ENCODE measurements at places on chromosomes 1 and 21. TPM values are rescaled to one million over a fixed set of nuclear protein-coding genes. Genes with fewer than 3 reads are reported as not detected.

DNA sequence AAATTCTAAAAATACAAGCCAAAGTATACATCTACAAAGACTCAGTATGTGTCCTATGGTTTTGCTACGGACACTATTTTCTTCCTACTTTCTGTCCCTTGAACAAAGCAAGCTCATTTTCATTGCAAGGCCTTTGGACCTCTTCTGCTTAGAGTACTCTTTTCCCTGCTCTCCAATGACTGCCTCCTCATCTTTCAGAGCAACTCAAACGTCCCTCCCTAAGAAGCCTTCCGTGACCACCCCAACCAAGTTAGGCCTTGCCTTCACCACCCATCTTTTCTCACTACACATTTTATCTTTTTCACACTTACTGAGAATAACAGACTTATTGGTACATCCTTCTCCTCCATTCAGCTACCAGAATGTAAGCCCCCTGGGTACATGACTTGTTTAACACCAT is 39.9 kb downstream of the ENAH start:
- DNase-seq = no peak

GRCh38 chr1:116732726-116733125 is 21.5 kb upstream of the CD2 start:
- DNase-seq = no peak

DNA sequence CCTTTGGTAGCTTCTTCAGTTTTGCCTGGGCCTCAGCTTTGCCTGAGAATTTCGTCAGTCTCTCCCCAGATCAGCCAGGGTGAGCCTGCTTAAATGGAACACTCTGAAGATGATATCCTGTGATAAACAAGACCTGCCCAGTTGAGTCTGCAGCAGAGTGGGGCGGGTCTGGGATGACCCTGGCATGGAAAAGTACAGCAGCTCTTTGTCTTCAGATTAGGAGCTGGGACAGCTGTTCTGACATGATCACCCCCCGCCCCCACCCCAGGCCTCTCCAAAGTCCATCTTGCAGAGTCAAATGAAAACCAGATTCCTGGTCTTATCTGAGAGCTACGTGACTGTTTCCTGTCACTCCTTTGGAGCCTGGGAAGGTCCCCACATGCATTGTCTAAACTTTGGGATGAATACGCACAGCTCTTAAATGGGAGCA is 2.2 kb upstream of the TMEM51 start:
- DNase-seq = no peak

DNA sequence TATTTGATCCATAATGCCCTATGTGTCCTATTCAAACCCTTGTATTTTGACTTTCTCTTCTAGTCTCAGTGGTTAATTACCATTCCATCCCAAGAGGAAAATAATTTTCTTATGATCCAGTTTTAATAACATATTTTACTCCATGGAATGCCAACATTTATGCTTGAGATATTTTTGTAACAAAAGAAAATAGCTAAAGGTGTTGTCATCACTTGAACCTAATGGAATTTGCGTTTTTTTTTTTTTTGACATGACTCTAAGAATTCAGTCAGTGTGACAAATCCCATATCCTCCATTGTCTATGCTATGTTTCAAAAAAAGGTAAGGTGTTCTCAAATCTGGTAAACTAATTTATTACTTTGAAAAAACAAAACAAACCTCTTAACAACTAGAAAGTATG is 324.1 kb upstream of the ADAMTS5 start:
- no peak for DNase-seq

DNA sequence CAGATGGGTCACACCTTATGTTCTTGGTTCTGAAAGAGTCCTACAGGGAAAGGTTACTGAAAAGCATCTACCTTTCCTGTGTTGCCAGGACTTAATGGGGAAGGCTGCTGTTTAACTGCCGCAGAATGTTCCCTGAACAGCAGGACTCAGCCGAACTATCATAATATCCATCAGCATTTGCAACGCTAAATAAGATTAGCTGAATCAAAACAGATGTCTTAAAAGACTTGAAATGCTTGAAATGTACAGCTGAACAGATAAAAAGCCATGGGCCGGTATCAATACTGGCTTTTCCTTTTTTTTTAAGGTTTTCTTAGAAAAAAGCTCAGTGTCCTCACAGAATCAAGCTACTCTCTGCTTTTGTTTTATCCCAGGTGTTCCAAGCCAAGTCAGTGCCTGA is 19.7 kb upstream of the ATP13A2 start:
- DNase-seq = no peak

- DNase-seq = no peak
Observed at GRCh38 chr1:20329793-20330542, 39.3 kb downstream of the VWA5B1 start.

DNA sequence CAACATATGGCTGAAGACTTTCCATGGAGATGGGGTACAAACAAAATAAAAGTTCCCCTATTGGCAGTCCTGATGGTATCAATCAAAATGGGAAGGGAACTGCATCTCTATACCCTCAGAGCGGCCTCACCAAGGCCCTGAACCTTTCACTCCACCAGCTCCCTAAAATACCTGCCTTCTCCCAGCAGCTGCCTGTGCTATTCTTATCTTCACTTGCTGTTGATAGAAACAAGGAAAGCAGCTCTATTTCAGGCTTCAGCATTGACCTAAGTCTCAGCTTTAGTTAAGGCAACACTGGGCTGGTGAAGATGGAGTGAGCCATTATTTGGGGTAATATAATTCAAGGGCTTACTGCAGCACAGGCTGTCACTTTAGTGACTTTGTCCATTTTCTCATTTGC is 21.7 kb upstream of the PIGC start:
- DNase-seq = no peak

DNA sequence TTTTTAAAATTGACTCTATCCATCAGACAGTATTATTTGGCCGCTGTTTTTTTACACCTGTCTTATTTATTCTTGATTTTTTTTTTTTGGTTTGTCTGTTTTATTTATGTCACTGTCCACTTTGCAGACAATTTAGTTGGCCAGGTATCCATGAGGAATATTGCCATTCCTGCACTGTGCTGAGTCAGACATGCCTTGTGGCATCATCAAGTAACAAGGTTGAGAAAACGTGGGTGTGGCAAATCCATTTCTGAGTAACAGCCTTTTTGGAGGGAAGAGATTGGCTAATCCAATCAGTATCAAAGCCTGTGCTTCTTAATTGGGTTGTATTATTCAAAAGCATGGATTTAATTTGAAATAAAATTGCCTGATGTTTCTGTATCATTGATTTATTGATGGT is 463.1 kb downstream of the USP25 start:
- DNase-seq = no peak

DNA sequence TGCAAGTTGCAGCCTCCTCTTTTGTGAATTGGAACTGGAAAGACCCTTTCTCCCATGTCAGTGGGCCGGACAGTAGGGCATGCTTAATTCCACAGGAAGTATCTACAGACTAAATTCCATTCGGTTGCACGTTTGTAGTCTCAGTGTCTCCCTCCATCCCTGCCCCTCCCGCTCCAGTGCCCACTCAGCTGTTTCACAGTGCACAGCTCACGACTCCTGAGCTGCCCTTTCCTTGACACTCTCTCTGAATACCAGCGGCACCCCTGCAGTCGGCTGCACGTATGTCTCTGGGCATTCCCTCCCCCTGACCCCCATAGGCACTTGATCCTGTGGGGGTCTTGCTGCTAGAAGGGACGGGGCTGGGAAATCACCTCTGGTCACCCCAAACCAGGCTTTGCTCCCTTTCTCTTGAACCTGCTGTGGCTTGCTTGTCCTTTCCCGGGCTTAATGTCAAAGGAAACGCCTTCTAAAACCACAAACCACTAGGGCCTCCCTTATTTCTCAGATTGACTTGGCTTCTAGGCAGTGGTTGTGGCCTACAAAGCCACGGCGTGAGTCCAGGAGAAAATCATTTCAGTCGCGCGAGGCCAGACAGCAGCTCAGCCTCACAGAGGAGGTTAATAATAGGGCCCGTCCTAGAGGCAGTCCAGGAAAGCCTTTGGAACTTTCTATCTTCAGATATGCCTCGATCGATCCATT is 365.3 kb upstream of the PROX1 start:
- DNase-seq = no peak

SPOCD1 gene
- total RNA-seq = 4.0 TPM

Data from dermis microvascular lymphatic vessel endothelial cell (primary cell).